Inflammatory macrophage treated with lipopolysaccharide for 1 hour (primary cell): ENCODE measurements at places on chromosomes 13 and 19.

DNA sequence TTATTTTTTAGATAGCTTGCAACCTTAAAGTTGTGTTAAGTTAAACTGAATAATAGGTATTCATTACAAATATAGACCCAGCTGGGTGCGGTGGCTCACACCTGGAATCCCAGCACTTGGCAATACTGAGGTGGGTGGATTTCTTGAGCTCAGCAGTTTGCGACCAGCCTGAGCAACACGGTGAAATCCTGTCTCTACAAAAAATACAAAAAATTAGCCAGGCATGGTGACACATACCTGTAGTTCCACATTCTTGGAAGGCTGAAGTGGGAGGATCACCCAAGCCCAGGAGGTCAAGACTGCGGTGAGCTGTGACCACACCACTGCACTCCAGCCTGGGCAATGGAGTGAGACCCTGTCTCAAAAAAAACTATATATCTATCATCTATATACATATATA lies 386.5 kb downstream of the PCDH17 start:
- no peak for DNase-seq

GRCh38 chr19:46452186-46452585 lies 19.2 kb downstream of the PNMA8A start:
- DNase-seq: no peak

DNA sequence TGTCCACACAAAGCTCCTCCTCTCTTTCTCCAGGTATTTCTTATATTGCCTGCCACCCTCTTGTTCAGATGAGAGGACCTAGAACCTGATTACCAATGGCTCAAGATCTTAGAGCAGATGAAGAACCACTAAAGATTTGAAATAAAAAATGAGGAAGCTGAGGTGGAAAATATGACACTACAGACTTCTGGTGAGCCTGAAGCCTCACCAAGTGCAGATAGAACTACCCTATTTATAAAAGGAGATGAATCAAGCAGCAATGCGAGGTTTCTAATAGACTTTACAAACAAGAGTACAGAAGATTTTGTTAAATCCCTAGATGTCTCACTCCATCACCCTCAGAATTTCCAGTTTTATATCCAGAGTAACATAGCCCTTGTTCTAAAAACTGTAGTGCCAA lies 345.8 kb downstream of the TBC1D4 start:
- no peak for DNase-seq

DNA sequence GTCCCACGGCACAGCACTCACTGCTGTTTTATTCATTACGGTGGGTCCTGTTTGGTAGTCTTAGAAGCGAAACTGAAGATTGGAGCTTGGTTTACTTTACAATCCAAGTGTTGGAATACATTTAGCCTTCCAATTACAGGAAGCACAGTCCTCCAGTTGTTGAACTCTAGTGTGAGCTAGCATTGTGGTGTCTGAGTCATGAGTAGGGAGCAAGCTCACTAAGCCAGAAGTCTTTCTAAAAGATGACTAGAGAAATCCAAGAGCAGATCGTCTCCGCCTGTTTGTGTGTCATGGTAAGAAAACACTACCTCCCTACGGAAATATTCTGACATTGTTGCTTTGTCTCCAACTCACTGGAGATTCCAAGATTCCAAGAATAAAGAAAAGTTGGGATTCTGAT lies 10.1 kb upstream of the SHISA2 start:
- DNase-seq: no peak

GRCh38 chr19:33763633-33764371 lies 32.9 kb upstream of the KCTD15 start:
- no peak for DNase-seq

DNA sequence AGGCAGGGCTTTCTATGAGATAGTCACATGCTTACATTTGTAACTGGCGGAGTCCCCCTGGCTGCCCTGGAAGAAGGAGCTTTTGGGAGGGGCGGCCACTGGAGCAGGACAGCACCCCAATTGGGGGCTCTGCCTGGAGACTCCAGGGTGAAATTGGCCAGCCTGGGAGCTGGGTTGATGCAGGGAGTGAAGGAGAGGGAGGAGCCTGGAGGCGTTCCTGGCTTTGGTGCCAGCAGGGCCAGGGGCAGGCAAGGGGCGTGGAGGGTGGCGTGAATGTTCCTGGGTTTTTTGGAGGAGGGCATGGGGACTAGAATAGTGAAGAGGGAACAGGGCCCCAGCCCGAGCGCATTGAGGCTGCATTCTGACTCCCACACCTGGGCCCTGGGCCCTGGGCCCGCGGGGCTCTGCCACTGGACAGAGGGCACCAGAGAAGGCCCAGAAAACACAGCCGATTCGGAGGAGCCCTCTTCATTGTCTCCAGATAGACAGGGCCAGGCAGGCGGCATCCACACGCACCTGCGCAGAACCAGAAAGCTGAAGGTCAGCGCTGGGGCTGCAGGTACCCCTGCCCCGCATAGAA lies 29.5 kb downstream of the COMP start:
- DNase-seq: no peak

GRCh38 chr19:32802840-32803239 lies 66.7 kb downstream of the SLC7A9 start:
- DNase-seq: no peak

GRCh38 chr13:112963641-112964040 lies 5.4 kb upstream of the MCF2L start:
- no peak for DNase-seq
